ENCODE measurements at places on chromosomes 2 and 18.

- no peak for DNase-seq
Measured at GRCh38 chr2:25512707-25513106, 160.7 kb downstream of the DTNB start.

DNA sequence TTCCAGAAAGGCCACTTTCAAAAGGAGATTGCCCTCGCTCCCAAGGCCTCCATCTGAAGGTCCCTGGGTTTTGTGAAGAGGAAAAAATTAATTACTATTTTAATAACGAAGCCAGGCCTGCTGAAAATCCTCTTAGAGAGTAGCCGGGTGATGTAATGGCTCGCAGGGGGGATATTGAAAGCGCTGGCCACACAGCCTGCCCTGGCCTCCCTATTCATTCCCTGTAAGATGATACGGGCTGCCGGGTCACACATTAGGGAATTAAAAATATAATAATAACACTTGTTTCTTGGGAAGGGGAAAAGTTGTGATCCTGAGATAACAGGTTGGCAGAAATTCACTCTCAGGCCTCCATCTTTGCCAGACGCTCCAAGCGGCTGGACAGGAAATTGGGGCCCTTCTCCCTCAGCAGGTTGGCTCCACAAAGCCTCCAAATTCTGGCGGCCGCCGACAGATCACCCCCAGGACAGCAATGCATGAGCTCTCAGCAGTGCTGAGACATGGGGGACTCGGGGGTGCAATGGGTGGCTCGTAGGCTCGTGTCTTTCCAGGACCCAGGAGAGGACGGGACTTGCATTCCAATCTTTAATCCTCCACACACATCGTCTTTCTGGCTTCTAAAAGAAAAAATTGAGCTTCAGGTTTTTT lies 299.9 kb upstream of the SALL3 start:
- no peak for DNase-seq

- DNase-seq = no peak
Measured at GRCh38 chr2:6872394-6872793, 5.2 kb upstream of the RSAD2 start.

- DNase-seq = no peak
Measured at GRCh38 chr2:210586381-210586780, 30.0 kb downstream of the CPS1 start.

DNA sequence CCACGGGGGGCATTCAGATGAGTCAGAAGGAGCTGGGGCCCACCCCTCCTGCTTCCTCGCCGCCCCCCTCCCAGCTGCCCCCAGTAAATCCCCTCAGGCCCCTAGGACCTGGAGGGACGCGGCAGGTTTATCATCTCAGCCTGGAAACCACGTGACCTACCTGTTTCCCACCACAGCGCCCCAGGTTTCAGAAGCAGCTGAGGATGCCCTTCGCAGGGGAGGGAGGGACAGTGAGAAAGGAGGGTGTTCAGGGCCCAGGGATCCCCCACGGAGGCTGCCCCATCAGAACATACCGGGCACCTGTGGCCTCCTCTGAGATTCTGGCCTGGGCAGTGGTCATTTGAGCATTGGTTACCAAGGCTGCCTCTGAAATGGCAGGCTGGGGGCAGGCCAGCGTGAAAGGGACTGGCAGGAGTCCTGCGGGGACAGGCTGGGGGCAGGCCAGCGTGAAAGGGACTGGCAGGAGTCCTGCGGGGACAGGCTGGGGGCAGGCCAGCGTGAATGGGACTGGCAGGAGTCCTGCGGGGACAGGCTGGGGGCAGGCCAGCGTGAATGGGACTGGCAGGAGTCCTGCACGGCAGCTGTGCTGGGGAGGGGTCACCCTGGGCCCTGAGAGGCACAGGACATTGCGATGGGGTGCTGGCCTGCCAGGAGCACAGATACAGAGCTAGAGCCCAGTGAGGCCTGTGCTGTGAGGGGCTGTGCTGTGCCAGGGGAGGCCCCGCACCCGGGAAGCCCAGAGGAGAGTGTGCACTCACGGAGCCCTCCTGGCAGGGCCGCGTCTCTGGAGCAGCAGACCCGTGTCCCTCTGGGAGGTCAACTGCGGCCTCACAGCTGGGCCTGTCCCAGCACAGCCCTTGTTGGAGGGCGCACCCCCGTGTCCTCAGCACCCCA lies 1.6 kb downstream of the NEU4 start:
- DNase-seq = peak; percentile 70

- DNase-seq = no peak
Measured at GRCh38 chr18:73778032-73778359, 369.6 kb downstream of the FBXO15 start.

DNA sequence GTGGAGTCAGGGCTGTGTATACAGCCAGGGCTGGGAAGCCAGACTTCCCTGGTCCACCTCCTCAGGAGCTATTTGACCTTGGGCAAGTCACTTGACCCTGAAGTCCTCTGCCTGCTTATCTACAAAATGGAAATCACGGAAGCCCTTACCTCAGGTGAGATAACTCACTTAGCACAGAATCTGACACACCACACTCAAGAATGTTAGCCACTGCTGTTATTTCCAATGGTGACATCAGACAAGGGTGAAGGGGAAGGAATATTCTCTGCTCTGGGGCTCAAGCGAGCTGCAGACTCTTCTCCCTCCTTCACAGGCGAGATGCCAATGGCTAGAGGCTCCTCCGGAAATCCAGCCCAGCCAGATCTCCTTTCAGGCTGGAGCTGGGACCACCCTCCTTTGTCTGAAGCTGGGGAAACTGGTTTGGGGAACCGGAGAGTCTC lies 189.6 kb downstream of the HAUS1 start:
- no peak for DNase-seq

DNA sequence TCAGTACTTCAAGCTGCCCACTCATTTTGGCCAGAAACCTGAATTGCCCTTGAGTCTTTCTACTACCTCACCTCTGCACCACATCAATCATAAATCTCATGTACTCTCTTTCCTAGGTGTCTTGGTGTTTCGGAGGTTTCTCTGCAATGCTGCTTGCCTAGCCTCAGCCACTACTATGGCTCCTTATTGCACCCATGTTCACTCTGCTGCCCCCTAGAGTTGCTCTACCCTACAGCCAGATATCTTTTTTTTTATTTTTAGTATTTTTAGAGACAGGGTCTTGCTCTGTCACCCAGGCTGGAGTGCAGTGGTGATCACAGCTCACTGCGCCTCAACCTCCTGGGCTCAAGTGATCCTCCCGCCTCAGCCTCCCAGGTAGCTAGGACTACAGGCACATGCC lies 413.0 kb downstream of the PTPRM start:
- DNase-seq = no peak

DNA sequence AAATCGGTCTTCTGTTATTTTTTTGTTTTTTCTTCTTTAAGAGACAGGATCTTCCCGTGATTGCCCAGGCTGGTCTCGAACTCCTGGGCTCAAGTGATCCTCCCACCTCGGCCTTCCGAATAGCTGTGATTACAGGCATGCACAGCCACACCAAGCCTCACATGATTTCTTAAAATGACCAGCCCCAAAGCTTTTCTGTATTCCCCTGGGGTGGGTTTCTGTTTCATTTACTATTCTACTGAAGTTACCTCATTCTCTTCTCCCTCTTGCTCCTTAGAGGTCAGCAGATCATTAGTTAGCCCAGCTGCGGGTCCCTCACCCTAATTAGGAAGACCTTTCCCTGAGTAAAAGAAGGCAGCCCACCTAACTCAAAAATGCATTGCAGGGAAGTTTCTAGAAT lies 27.6 kb downstream of the SLC1A4 start:
- DNase-seq = no peak

- DNase-seq = no peak
Measured at GRCh38 chr2:56248965-56249742, 65.4 kb downstream of the CCDC85A start.

GRCh38 chr2:118319271-118319684 lies 231.0 kb downstream of the INSIG2 start:
- DNase-seq = no peak

All from hippocampal formation (tissue), 2 donors.